ENCODE measurements at places on chromosomes 16 and 17.

DNA sequence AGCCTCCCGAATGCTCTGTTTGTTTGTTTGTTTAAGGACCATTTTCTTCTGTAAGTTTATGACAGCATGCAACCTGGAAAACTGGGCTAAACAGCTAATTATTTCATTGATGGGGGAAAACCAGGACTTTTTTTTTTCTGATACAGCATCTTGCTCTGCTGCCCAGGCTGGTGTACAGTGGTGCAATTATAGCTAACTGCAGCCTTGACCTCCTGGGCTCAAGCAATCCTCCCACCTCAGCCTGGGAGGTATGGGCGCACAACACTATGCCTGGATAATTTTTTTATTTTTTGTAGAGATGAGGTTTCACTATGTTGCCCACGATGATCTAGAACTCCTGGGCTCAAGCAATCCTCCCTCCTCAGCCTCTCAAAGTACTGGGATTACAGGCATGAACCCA lies 37.3 kb downstream of the GPATCH8 start:
- no peak for DNase-seq

DNA sequence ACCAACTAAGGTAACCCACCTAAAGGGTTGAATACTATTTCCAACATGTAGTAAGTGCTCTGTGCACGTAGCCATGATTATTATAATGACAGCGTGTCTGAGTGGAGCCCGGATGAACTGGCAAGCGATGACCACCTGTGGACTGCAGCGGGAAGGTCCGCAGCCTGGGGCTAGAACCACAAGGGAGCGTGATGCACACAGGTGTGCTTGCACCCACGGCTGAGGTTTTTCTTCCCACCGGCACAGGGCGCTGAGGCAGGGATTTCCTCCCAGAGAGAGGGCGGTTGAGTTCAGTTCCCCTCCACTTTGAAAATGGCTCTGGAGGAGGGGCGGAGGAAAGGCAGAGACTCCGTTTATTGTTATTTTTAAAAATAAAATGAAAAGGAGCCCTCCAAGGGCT lies 221.7 kb upstream of the HSBP1 start:
- DNase-seq: no peak

DNA sequence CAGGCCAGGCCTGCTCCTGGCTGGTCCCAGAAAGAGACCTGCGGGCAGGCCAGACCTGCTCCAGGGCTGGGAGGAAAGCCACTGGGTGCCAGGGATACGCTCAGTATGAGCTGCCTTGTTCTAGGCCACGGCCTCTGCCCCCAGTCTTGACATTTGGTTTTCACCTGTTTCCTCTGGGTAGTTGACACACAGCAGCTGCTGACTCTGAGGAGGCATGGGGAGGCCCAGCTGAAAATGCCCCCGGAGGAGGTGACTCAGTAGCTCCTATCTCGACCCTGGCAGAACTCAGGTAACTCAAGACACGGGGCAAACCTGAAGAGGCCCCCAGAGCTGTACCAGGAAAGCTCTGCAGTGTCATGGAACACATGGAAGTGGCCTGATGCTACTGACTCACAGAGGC lies 13.9 kb upstream of the ADGRG1 start:
- no peak for DNase-seq

DNA sequence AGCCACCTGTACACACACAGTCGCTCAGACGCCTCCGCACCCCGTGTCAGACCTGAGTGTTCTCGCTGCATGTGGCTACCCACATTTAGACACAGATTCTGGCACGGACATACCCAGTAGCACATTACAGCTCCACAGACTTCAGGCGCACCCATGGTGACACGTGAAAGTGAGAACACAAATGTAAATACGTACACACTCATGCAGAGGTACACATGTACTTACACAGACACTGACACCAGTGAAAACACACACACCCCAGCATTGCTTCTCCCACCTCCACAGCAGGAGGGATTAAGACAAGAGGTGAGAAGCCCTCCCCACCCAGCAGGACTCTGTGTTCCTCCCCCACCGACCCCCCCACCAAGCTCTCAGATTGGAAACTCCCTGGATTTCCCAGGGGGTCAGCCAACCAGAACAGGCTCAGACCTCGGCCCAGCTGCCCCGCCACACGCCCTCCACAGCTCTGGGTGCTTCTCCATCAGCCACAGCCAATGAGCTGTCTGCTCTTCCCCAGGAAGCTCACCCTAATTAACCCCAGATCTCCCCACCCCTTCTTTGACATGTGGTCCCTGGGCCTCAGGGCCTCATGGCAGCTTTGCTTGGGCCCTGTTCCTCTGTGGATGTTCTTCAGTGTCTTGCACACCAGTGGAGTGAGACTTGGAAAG lies 5.3 kb upstream of the FOXN1 start:
- DNase-seq: no peak

Measured in DMS79 (cell line).